ENCODE measurements at places on chromosomes 3 and 15.

DNA sequence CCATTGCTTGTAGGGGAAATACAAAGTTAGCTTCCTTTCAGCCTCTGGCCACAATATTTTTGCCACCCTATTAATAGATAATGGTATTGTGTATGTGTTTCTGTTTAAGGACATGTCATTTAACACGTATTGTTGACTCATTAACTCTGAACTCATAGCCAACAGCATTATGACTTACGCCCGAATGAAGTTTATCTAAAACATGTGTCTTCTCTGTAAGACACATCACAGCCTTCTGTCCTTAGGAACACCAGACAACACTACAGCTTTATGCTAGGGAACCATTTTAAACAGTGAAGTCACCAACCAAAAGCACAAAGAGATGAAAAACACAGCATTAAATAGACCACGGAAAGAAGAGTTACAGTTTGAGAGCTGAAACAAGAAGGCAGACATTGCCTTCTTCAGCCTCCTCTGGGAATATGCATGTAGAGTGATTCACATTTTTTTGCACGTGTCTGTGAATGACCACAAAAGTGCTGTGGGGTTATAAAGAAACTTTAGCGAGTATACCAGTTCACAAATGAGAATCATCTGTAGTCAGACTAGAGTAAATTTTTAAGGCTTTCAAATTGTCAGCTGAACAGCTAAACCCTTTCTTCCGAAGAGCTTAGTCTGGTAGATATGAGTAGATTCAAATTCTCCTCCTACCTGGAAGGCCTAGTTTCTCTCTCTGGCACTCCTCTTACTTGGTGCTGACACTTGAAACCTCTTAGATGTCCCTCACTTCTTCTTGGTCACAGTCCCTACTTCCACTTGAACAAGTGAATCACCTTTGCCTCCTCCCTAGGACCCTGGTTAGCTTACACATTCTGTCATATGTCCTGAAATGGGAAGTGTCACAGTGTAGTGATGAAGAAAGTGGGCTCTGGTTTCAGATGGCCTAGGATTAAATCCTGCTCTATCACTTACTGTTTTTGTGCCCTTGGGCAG lies 32.2 kb downstream of the MCTP2 start:
- DNase-seq, result no peak

DNA sequence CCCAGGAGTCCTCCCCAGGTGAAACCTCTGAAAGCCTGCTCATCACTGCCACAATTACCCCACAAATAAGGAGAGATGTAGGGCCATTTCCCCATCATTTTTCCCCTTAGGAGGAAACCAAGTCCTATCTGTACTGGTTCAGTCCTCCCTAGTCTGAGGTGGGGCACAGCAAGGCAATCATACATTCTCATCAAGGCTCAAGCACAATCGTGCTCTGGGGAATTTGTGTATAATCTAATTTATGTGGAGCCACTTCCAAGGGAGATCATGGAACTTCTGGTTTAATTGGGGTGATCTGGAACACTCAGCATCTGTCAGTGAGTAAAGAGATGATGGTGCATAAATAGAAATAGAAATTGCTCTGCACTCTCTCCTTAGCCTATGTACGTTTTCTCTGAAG lies 546.9 kb downstream of the IGSF11 start:
- no peak for DNase-seq

- DNase-seq, result no peak
These were observed 52.9 kb downstream of the CLEC3B start for GRCh38 chr3:45078910-45079522.

DNA sequence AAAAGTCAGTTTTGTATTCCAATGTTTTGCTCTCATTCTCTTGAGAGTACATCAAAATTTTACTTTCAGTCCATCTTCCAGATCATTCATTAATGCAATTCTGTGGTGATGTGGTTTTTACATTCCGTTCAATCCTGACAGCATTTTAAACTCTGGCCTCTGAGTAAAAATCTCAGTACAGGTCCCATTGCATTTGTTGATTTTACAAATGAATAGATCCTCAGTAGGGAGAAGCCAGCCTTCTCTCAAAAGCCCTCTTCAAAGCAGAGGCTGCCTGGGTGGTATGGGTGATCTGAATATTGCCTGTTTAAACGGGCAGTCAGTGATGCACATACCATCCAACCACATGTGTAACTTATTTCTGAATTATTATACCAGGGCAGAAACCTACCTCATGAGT lies 72.5 kb upstream of the TSC22D2 start:
- no peak for DNase-seq

- DNase-seq, result peak; percentile 57
These were observed at the start of gene APBA2 for GRCh38 chr15:28885630-28886430. APBA2 (plus strand) TSS chr15:28885974; CDS start chr15:29053885, 167,911 bp downstream.

- no peak for DNase-seq
These were observed 80.1 kb upstream of the TRIM42 start for GRCh38 chr3:140597792-140598191.

DNA sequence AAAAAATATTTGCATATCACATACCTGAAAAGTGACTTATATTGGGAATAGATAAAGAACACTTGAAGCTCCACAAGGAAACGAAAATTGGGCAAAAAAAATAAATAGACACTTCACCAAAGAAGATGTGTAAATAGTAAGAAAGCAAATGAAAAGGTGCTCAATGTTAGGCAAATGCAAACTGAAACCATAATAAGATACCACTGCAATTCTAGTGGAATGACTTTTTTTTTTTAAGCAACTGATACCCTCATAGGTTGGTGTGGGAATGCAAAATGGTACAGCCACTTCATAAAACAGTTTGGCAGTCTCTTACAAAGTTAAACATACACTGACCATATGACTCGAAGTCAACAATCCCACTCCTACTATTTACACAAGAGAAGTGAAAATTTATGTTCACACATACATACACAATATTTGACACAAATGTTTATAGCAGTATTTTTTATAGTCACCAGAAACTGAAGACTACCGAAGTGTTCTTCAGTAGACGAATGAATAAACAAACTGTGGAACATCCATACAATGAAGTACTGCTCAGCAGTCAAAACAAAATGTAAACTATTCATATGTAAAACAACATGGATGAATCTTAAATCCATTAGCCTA lies 176.3 kb downstream of the ZMAT3 start:
- no peak for DNase-seq

GRCh38 chr3:1692428-1692827 lies 406.2 kb upstream of the CNTN4 start:
- no peak for DNase-seq

GRCh38 chr3:76470285-76470684 lies 569.6 kb upstream of the ROBO2 start:
- DNase-seq, result no peak

GRCh38 chr15:37219211-37219701 lies 118.9 kb upstream of the MEIS2 start:
- no peak for DNase-seq

DNA sequence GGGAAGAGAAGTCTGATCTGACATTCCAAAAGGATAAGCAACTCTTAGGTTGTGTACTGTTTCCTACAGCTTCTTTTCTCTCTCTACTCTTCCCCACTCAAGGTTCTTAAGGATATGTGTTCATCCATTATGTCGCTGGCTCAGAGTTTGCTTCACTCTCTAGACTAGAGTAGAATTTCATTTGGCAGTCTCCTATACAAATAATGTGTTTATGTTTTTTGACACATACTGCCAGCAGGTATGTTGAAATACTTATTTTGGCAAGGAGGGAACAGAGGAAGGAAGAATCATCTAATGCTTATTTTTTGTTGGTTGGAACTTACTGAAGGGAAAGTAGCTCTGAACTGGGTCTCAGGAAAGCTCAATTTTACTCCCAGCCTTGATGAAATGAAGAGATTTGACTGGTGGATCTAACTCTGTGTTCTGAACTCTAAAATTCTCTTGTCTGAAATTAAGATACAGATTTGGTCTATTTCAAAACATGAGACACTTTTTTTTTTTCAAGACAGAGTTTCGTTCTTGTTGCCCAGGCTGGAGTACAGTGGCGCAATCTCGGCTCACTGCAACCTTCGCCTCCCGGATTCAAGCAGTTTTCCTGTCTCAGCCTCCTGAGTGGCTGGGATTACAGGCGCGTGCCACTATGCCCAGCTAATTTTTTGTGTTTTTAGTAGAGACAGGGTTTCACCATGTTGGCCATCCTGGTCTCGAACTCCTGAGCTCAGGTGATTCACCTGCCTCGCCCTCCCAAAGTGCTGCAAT lies 7.6 kb upstream of the EMC3 start:
- DNase-seq, result no peak

GRCh38 chr3:186530415-186530814 lies 13.8 kb downstream of the CRYGS start:
- no peak for DNase-seq

GRCh38 chr3:107772016-107772415 lies 249.3 kb downstream of the BBX start:
- DNase-seq, result no peak

GRCh38 chr3:78434801-78435200 lies 1333.0 kb downstream of the ROBO1 start:
- DNase-seq, result no peak
